Cardiac atrium fibroblast (primary cell): ENCODE measurements at places on chromosomes 5 and 9. TPM values are rescaled to one million over a fixed set of nuclear protein-coding genes. Genes with fewer than 3 reads are reported as not detected.

The SLC35D2 gene
- 11.6 and 15.6 TPM in 2 replicates for total RNA-seq

The KIF2A gene
- 20.8 and 24.6 TPM in 2 replicates for total RNA-seq

The OLFM1 gene
- 2.7 and 7.5 TPM in 2 replicates for total RNA-seq

The FBP2 gene
- not detected in 2 replicates for total RNA-seq

The ELOVL7 gene
- 0.16 TPM in 1 of 2 replicates, not detected in the other for total RNA-seq

The SAXO1 gene
- total RNA-seq = not detected in 2 replicates

The THBS4 gene
- total RNA-seq = 0.16 TPM in 1 of 2 replicates, not detected in the other

The MAP1B gene
- 82.1 and 210 TPM in 2 replicates for total RNA-seq

The PTPRD gene
- total RNA-seq = 0.90 and 1.8 TPM in 2 replicates

The ISL1 gene
- 1.6 TPM in 1 of 2 replicates, not detected in the other for total RNA-seq

The SPINK9 gene
- not detected in 2 replicates for total RNA-seq

The HTR4 gene
- not detected in 2 replicates for total RNA-seq

The MPDZ gene
- total RNA-seq = 26.9 and 28.0 TPM in 2 replicates

The CDC14B gene
- total RNA-seq = 4.9 and 7.5 TPM in 2 replicates

The FOXD4 gene
- not detected in 2 replicates for total RNA-seq

The KCNMB1 gene
- under 0.01 TPM in 1 of 2 replicates, not detected in the other for total RNA-seq

The TOPORS gene
- total RNA-seq = 14.1 and 14.6 TPM in 2 replicates

The GRIA1 gene
- 1.3 TPM in 1 of 2 replicates, not detected in the other for total RNA-seq

The ASPN gene
- total RNA-seq = 0.49 and 3.6 TPM in 2 replicates

The ANKRD34B gene
- total RNA-seq = not detected in 2 replicates

The PCDHGB6 gene
- 1.4 and 2.1 TPM in 2 replicates for total RNA-seq

The PALM2AKAP2 gene
- total RNA-seq = 2.9 and 3.7 TPM in 2 replicates

The PCDHB10 gene
- 0.16 and 0.18 TPM in 2 replicates for total RNA-seq

The SLC27A6 gene
- total RNA-seq = not detected in 2 replicates

The HTR1A gene
- not detected in 2 replicates for total RNA-seq
